ENCODE measurements at places on chromosomes 6 and 20.
A peak's percentile ranks its signal among the peaks of the same experiment; 100 is the strongest.

DNA sequence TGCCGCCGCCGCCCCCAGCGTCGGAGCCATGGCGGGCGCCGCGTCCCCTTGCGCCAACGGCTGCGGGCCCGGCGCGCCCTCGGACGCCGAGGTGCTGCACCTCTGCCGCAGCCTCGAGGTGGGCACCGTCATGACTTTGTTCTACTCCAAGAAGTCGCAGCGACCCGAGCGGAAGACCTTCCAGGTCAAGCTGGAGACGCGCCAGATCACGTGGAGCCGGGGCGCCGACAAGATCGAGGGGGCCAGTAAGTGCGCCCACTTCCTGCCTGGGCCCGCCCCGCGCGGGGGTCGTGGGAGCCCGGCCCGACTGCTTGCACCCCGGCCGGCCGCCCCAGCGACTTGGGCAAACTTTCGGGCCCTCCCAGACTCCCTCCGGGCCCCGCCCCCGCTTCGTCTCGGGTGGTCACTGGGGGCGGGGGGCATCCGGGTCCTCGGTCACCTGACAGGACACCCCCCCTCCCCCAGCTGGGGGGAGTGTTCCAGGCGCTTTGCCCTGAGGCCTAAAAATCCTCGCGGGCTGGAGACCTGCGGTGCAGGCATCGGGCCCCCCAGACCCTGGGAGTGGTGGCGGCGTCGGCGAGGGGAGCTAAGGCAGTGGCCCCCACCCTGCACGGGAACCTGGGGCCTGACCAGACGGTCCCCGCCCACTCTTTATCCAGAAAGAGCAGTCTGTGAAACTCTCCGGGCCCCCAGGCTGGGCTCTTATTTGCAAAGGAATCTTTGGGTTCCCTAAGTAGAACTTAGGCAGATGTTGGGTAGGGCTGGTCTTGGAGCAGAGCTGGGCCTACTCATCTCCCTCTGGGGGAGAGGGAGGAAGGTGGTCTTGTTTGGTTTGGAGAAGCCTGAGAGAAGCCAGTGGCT is 501 bp downstream of the PLCG1 start:
- peak; percentile 58 for DNase-seq

DNA sequence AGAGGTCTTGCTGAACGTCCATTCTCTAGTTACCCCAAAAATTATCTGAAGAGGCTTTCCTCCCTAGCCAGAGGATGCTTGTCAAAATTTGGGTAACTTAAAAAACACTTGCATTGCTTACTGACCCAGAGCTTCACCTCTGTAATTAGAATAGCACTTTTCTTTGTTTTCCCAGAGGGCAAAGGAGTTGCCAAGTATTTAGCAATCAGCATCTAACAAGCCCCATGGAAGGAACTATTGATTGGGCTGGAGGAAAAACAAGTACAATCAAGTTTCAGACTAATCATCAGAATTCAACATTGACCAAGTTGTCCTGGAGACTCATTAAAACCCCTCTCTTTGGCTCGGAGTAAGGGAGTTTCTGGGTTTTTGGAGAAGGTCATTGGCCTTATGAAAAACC is 226.4 kb downstream of the TBC1D7 start:
- DNase-seq: no peak

DNA sequence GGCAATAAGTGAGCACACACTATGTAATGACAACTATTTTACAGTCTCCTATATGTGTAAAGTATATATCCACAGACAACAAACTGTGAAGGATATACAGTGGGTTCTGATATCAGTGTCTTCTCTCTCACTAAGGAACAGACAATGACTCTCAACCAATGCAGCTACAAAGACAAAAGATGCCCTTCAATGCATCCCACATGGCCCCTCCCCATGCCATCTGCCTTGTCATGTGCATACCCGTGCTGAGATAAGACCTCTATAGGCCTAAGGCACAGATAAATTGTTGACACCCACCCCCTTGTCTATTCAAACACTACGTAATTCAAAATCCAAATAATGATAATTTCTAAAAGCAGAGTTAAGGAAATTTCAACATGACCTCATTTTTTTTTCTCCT is 1123.5 kb upstream of the MAP3K7 start:
- no peak for DNase-seq

DNA sequence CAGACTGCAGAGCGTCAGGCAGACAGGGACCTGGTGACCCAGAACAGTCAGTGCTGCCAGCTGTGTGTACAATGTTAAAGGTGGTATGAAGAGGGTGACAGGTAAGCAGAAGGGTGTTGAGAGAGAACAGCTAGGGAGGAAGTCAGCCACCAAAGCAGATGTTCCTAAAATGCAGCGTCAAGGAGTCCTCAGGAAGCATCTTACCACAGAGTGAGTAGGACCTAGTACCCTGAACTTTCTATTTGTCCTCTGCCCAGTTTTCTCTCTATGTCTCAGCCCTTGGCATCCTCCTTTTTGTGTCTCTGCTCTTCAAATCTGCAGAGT is 14.2 kb downstream of the STMND1 start:
- DNase-seq: no peak

- peak; percentile 60 for DNase-seq
Measured at GRCh38 chr20:8018958-8019245, 659 bp downstream of the TMX4 start.

- no peak for DNase-seq
Measured at GRCh38 chr6:4913705-4914419, 90.0 kb downstream of the RPP40 start.

DNA sequence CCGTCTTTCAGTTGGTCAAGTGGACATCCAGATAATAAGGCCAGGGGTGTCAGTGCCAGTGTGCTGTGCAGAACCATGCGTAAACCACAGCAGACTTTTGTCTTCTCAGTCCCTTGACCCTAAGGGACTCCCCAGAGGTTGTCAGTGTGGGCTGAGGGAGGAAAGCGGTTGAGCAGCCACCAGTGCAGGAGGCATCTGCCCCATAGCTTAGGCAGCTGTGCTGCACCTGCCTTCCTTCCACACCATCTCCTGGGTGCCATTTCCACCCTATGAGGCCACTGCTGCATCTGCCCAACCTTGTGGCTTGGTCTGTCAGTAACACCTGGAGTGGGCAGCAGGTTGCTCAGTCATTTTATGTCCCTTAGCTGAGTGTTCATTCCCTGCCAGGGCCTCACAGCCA is 26.0 kb downstream of the PRPF6 start:
- DNase-seq: no peak

DNA sequence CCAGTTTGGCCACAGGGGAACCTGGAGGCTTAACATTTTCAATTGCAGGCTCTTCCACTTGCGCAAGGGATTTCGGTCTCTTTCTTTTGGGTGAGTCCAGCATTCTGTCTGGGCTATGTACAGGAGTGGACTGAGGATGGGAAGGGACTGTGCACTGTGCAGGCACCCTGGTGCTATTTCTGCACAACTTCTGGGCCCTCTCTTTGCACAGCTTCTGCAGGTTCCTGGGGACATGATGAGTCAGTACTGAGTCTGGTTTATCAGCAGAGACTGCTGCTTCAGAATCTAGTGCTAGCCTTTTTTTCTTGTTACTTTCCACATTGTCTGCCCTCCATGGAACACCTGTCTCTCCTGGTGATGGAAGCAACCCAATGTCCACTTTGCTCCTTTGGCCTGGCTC is 78.5 kb upstream of the ASF1A start:
- DNase-seq: no peak

DNA sequence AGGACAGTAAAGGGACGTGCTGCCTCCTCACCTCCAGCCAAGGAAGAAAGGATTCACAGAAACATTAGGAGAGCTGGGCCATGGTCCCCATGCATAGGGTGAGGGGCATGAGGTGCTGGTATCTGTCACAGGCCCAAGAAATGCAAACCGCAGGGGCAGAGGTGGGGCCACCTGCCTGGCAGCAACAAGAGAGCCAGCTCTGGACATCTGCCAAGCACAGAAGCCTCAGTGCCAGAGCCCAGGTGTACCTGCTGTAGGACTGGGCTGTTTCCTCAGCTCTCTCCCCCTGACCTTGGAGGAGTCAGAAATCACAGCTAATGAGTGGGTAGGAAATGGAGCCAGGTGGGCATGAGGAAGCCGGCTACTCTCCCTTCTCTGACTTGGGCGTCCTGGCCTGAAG is 45.3 kb downstream of the SLC2A12 start:
- DNase-seq: no peak

GRCh38 chr20:50508171-50508755 is 1.9 kb upstream of the PTPN1 start:
- no peak for DNase-seq

GRCh38 chr6:47112317-47112716 is 70.2 kb upstream of the ADGRF1 start:
- DNase-seq: no peak

DNA sequence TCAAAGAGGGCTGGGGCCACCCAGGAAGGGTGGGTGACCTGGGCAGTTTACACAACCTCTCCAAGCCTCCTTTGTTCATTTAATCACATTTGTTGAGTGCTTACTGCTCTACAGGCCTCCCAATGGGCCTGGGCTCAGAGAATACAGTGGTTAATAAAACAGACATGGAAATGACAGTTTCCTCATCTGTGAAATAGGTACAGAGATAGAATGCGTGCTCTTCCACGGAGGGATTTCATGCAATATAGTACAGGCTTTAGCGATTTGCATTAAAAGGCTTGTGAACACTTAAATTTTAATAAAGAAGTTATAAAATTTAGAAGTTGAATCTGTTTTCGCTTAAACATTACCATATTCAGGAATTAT is 802 bp upstream of the FERMT1 start:
- no peak for DNase-seq

- no peak for DNase-seq
Measured at GRCh38 chr20:63281742-63282665, 9.4 kb downstream of the ARFGAP1 start.

GRCh38 chr20:45822857-45823256 is 4.3 kb downstream of the TNNC2 start:
- DNase-seq: no peak

DNA sequence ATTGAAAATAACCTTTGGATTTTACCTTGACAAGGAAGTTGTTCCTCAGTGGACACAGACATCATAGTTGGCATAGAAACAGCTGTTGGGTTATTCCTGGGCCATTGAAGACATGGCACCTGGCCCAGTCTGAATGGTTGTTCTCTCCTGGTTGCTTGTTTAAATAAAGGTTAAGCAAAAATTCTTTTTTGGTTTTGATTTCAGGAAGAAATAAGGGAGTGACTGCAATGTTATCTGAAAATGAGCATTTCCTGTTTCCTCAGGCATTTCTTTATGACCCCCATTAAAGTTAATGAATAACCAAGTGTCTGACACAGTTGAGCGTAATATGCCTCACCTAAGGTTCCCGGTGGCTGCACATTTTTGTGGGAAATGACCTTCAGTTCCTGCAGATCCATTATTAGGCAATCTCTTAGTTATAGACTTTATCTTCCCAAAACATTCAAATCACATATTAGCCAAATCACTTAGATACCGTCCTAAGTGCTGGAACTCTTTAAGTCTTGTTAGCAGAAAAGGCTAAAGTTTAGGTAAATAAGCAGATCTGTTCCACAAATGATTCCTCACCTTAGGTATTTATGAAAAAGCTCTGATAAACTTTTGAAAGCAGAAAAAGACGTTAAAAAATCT is 648.7 kb upstream of the FLRT3 start:
- no peak for DNase-seq

- DNase-seq: no peak
Measured at GRCh38 chr6:132494954-132495353, 18.0 kb downstream of the STX7 start.

DNA sequence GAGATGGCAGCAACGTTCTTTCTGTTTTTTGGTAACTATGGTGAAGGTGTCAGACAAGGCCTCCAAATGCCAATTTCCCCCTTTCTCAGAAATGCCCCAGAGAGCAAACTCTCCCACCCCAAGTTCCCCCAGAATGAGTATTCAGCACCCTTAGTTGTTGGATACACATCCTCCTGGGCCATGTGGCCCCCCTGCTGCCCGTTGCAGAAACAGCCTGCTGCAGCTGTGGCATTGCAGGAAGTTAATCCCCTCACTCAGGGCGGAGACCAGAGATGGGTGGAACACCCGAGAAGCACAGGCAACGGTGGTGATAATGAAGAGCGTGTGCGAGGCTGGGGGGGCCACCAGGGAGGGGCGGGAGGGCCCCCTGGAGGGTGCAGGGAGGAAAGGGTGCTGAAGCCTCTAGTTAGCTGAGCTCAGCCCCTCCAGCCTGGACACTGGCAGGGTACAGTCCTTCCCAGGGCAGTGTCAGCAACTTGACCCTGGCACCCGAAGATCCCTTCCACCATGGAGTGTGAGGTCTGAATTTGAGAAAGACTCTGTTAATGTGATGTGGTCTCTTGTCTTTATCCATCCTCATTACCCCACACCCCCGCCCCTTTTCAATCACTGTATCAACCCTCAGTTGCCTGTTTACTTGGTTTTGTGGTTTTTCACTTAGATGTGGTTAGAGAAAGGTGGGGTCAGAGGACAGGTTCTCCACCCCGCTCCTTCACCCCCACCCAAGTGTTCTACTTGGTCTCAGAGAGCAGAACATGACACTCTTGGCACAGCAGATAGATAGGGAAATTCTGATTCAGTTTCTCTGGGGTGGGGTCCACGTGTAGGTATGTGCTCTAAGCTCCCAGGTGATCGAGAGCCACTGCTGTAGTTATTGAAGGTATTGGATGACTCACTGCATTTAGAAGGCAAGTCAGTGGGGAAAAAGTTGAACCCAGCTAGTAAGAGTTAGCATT is 208.8 kb upstream of the SUPT3H start:
- no peak for DNase-seq

DNA sequence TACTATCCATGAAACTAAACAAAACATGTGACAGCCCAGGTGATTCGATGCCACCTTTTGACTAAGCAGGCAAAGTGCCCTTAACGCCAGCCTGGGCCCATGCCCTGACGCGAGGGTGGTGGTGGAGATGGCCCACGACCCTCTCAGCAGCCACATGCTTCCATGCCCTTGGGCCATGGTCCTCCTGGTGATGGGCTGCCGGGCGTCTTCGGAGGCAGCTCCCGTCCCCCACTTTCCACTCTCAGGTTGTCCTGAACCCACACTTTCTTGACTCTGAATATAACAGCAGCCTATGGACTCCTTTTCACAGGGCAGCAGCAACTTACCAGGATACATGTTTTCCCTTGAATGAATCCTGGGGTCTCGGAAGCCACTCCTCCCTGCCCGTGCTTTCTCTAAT is 33.6 kb downstream of the TMEM242 start:
- no peak for DNase-seq

DNA sequence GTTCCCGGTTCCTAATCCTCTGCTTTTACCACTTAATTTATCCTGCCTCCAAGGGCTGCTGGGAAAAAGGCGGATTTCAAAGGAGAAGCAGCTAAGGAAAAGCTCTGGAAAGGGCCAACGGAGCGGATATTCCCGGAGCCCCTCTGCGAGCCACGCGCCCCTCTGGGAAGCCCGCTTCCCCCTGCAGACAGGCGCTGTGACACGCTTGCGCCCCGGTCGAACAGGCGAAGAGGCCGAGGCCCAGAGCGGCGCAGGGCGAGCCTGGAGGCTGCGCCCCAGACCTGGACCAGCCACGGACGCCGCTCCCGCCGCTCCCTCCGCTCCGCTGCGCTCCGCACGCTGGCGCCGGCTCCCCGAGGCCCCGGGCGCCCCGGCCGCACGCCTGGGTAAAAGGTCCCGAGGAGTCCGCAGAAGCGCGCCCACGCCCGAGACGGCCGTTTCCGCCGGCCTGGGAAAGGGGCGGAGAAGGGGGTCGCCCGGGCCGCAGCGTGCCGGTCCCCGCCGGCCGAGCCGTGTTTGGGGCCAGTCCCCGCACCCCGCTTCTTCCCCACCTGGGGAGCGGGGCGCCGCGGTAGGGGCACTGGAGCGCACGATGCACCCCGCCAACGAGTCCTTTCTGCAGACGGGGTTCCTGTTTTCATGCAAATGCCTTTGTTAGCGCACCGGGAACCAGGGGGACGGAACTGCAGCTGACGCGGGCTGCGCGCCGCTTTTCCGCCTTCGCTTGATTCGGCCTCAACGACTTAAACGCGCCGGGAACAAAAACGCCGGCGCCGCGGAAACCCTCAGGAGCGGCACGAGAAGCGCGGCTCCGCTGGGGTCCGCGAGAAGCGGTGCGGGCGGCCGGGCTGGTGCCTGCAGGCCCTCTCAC is 91.9 kb upstream of the SIRPA start:
- DNase-seq: peak; percentile 54
